ENCODE measurements at places on chromosomes 7 and 10.

GRCh38 chr10:91313796-91314485, 93.5 kb downstream of the PCGF5 start:
- peak; percentile 63 for DNase-seq

GRCh38 chr10:113656896-113657295, 6.9 kb downstream of the NRAP start:
- no peak for DNase-seq

DNA sequence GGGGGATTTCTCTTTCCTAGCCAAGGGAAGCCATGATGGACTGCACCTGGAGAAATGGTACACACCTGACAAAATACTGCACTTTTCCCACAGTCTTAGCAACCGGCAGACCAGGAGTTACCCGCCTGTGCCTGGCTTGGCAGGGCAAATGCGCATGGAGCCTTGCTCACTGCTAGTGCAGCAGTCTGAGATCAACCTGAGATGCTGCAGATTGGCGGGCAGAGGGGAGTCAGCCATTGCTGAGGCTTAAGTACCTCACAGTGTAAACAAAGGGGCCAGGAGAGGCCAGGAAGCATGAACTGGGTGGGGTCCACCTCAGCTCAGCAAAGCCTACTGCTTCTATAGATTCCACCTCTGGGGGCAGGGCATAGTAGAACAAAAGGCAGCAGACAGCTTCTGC, 49.4 kb downstream of the OR13A1 start:
- no peak for DNase-seq

DNA sequence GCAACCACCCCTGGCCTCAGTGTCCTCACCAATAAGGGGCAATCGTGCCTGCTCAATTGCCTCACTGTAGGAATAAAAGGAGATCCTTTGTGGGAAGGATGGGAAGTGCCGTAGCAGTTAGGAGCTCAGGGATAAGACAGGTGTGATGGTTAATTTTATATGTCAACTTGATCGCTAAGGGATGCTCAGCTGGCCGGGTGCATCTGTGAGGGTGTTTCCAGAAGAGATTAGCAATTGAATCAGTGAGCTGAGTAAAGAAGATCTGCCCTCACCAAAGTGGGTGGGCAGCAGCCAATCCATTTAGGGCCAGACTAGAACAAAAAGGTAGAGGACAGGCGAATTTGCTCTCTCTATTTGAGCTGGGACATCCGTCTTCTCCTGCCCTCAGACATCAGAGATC, 46.3 kb downstream of the BUB3 start:
- DNase-seq, result no peak

DNA sequence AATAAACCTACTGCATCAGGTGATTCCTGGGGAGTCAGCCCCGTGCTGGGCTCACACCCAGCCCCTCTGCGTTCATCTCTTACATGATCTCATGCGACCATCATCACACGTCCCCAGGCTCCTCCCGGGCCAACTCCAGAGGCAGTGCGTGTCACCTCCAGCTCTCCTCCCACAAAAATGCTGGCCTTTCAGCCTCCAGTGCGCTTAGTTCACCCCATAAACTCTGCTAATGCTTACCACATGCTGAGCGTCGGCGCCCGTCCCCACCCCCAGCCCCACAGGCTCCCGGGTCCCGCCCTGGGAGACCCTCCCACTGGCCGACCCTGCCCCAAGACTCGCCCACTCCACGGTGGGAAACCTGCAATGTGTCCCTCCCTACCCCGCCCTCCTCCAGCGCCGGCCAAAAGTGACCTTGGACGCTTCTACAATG, 816 bp upstream of the SDK1 start:
- no peak for DNase-seq

- no peak for DNase-seq
Measured at GRCh38 chr10:33056828-33057596, 99.0 kb upstream of the ITGB1 start.

- no peak for DNase-seq
Measured at GRCh38 chr7:142328551-142328950, 70.7 kb upstream of the PRSS58 start.

GRCh38 chr7:151717415-151717814, 159.5 kb downstream of the PRKAG2 start:
- peak; percentile 41 for DNase-seq

DNA sequence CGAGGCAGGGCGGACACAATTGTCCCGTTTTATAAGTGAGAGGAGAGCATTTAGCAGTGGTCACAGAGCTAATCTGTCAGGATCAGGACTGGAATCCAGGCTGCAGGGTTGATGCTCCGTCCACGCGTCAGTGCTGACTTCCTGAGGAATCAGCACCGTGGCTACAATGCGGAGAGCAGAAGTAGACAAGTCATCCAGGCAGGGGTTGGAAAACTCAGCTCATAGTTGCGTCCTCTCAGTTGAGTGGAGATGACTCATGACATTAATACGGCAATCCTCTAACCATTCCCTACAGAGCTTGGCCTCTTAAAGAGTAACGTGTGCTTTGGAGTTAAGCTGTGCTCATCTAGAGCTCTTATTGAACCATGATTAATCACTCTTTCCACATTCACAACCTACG, 17.1 kb upstream of the HTR5A start:
- DNase-seq, result no peak

- DNase-seq, result peak; percentile 99
Measured at GRCh38 chr7:7321681-7322080, 139.3 kb downstream of the C1GALT1 start.

DNA sequence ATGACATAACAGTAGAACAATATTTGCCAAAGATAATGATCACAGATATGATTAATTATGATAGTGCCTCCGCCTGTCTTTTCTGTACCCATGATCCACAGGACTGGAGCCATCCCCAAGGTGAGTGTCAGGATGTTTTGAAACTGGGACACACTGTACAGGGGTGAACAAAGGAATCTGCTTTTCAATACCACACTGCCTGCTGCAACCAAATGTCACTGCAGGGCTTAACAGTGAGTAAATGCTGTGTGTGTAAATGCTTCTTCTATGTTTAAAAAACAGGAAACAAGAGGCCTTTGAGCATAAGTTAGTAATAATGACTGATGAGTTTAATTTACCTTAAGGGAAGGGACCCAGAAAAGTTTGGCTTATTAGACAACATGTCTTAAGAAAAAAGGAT, 65.2 kb downstream of the HBP1 start:
- DNase-seq, result no peak

GRCh38 chr7:1103789-1104515, 16.0 kb downstream of the GPER1 start:
- DNase-seq, result no peak

- DNase-seq, result no peak
Measured at GRCh38 chr7:46672861-46673260, 751.8 kb upstream of the IGFBP3 start.

DNA sequence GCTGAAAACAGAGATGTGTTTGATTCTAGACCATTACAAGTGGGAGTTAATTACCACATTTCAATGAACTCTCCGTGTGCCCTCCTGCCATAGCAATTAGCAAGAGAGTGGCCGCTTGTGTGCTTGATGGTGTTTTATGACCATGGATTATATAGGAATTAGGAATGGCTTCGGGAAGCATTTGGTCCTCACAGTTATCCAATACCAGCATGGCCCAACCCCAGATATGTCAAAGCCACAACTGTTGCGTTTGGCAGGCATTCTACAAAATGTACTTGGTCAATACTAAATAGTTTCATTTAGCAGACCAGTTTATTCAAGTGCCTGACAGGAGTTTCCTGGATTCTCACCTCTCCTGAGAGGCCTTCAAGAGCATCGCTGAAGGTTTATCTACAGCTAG, 509.0 kb upstream of the GALNT17 start:
- DNase-seq, result no peak

GRCh38 chr10:109306698-109307097, 616.6 kb downstream of the XPNPEP1 start:
- no peak for DNase-seq

Data from renal cortical epithelial cell (primary cell).